ENCODE measurements at places on chromosomes 1 and 21.
A peak's percentile ranks its signal among the peaks of the same experiment; 100 is the strongest.

DNA sequence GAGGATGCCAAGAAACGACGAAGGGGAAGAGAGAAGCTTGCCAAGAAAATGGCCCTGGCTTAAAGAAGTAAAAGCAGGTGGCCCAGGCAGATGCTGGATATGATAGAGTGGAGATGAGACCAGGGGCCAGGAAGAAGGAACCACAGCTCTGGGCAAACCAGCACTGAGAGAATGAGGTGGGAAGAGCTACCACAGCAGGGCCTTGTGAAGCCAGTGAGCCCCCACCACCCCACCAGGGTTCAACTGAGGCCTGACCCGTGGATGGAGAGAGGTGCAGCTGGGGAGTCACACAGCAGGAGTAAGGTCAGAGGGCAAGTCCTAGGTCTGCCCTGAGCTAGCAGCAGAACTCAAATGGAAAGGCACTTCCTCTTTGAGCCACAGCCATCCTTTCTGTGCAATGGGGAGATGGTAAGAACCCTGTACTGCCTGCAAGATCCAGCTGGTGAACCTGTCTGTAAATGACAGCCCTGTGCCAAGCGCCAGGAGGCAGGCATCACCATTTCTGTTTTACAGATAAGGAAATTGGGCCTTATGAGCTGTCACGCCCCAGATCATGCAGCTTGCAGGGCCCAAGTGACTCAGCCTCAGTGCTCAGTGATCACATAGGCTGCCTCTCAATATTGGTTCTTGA lies 8.5 kb downstream of the SH3BGRL3 start:
- peak; percentile 78 for DNase-seq

DNA sequence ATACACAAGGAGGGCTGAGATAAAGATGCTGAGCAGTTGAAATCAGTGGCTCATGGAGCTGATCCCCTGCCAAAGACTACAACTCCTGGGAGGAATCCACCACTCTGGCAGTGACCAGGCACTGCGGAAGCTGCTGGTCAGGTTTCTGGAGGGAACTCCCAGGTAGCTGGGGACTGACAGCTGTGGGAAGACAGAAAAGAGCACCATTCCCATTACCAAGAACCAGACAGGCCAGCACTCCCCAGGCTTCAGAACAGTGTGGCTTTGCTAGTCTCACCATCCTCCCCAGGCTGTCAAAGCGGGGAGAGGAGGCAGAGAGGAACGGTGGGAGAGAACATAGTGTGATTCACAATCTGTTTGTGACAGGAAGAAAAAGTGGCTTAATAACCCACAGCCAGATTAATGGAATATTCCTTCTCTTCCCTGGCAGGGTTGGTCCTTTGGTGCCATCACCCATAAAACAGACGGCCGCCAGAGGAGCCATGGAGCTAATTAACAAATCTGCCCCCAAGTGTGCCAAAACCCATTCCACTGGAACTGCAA lies 92.1 kb downstream of the MAB21L3 start:
- DNase-seq, result no peak

DNA sequence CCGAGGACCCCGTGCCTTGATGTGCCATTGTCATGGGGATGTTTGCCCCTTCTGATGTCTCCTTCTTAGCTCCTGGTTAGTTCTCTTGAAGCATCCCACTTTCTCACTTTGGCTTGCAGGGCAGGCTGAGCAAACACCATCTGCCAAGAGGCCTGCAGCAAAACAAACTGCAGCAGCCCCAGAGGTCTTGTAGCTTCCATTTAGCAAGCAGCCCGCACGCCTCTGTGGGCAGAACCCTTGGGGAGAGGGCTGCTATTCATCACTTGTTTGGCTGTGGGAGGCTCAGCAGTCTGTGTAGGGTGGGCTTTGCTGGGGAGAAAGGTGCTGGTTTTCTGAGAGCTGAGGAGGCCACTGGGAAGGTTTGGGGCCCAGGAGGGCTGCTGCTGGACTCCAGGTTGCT lies 56.7 kb downstream of the KCNC4 start:
- DNase-seq, result no peak

GRCh38 chr1:99004254-99004860 lies 304 bp downstream of the PLPPR5 start:
- DNase-seq, result peak; percentile 8

- DNase-seq, result no peak
These were observed 42.6 kb downstream of the LMX1A start for GRCh38 chr1:165313903-165314302.

DNA sequence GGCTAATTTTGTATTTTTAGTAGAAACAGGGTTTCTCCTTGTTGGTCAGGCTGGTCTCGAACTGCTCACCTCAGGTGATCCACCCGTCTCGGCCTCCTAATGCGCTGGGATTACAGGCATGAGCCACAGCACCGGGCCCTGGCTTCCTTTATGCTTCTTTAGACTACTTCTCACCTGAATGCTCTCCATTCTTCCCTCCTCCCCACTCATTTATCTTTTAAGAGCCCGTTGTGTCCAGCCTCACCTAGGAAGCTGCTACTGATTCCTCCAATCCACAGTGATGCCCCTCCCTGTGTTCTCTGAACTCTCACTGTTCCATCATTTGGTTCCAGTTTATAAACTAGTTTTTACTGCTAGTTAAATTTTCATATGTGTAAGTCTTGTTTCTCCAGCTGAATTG lies 44.9 kb upstream of the NR5A2 start:
- no peak for DNase-seq

DNA sequence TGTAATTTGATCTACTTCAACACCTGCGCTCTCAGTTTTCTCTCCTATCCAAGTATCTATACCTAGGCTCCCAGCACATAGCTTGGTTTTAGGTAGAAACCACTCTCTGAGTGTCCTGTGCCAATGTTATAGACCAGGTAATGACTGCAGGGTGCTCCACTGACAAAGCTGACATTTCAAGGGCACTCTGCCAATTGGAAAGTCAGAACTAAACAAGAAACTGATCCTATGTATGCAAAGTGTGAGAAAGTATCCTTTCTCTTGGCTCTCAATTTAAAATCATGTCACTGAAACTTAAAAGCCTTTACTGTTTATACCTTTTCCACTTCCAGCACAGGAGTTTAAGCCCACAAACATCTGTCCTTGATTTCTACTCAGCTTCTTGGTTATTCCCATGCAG lies 45.0 kb upstream of the AIM2 start:
- DNase-seq, result no peak

- no peak for DNase-seq
These were observed 36.1 kb upstream of the RGS1 start for GRCh38 chr1:192539297-192540092.

DNA sequence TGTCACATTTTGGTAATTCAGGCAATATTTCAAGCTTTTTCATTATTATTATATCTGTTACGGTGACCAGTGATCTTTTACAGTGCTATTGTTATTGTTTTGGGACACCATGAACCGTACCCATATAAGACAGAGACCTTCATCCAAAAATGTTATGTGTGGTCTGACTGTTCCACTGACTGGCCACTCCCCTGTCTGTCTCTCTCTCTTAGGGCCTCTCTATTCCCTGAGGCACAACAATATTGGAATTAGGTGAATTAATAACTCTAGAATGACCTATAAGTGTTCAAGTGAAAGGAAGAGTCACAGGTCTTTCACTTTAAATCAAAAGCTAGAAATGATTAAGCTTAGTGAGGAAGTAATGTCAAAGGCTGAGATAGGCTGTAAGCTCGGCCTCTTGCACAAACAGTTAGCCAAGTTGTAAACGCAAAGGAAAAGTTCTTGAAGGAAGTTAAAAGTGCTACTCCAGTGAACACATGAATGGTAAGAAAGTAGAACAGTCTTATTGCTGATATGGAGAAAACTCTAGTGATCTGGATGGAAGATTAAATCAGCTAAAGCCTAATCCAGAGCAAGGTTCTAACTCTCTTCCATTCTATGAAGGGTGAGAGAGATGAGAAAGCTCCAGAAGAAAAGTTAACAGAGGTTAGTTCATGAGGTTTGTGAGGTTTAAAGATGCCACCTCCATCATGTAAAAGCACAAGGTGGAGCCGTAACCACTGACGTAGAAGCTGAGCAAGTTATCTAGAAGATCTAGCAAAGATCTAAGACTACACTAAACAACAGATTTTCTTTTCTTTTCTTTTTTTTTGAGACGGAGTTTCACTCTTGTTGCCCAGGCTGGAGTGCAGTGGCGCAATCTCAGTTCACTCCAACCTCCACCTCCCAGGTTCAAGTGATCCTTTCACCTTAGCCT lies 19.7 kb upstream of the DIPK1A start:
- peak; percentile 78 for DNase-seq

GRCh38 chr1:4119516-4120220 lies 219.6 kb upstream of the C1orf174 start:
- DNase-seq, result no peak

GRCh38 chr1:76012341-76013205 lies 62.0 kb upstream of the ST6GALNAC3 start:
- DNase-seq, result no peak

GRCh38 chr1:56330391-56331026 lies 248.9 kb downstream of the PLPP3 start:
- DNase-seq, result no peak

- DNase-seq, result no peak
These were observed 169.3 kb upstream of the ETV3 start for GRCh38 chr1:157307491-157307890.

DNA sequence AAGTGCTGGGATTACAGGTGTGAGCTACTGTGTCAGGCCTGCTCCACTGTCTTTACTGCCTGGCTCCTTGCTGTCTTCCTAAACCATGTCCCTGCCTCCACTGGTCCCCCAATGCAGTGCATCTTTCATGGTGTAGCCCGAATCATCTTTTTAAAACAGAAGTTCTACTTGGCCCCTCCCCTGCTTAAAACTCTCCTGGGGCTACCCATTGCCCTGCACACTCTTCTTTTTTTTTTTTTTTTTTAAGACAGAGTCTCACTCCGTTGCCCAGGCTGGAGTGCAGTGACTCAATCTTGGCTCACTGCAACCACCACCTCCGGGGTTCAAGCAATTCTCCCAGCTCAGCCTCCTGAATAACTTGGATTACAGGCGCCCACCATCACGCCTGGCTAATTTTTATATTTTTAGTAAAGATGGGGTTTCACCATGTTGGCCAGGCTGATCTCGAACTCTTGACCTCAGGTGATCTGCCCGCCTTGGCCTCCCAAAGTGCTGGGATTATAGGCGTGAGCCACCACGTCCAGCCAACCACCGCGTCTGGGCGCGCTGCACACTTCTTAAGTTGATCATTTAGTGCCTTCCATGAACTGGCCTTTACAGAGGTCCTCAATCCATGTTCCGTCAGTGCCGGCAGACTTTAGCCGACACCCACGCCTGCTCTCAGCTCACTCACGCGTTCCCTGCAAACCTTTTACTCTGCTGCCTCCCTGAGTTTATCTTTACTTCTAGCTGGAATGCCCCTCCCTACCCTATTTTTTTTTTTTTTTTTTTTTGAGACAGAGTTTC lies 2.4 kb downstream of the FCN3 start:
- DNase-seq, result no peak

GRCh38 chr1:225427235-225428067 lies at the start of gene LBR:
Gene LBR (minus strand): TSS chr1:225428038. CDS start chr1:225424075, 3,963 bp downstream.
- no peak for DNase-seq

- no peak for DNase-seq
These were observed 47.4 kb upstream of the WNT4 start for GRCh38 chr1:22190251-22190650.

DNA sequence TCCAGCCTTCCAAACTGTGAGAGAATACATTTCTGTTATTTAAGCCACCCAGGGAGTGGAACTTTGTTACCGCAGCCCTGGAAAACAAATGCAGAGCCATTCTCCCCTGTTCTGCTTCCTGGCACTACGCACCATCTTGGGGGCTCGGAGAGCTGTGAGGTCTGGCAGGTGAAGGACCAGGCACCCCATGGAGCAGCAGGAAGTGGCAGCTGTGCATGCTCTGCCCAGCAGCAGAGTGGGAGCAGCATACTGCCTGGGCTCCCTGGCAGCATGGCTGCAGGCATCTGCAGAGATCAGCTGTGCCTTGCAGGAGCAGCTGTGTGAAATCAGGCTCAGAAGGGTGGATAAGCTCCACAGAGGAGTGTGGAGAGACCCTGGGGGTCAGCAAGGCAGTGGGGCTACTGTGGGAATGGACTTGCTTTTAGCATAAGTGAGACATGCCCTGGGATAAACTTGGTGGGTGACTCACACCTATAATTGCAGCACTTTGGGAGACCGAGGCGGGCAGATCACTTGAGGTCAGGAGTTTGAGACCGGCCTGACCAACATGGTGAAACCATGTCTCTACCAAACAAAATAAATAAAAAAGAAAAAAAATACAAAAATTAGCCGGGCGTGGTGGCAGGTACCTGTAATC lies 17.7 kb upstream of the ZSCAN20 start:
- no peak for DNase-seq

DNA sequence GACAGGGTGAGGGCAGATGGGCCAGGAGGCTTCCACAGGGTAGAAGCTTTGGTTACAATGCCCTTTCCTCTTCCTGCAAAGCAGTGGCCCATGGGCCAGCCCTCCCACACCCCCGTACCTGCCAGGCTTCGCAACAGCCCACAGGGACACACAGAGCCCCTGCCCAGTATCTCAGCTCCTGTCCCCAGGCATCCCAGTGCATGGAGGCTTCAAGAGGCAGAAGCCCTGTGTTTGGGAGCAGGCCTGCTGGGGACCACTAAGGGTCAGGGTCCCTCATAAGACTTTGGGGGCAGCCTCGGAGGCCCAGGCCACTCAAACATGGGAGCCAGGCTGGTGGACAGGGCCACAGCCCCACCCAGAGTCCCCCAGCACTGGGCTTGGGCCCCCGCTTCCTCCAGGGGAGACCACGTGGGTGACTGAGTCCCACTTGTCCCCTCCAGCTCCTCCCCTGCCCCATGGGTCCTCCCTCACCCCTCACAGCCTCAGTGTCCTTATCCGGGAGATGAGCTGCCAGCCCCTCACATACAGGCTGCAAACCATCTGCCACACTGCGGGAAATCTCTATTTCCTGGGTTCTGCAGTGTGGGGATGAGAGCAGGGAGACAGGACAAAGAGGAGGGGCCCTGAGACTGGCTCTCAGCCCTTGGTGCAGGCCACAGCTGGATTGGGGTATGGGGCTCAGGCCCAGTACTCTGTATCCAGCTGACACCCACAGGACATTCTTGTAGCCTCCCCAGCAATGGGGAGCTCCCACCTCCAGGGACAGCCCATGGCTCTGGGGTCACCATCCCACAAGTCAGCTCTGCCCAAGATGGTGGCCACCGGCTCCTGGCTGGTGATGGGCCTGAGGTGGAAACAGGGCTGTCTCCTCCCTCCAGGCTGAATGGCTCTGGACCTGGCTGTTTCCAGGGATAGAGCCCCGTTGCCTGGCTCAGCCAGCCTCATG lies 50.7 kb downstream of the WNT9A start:
- no peak for DNase-seq

- no peak for DNase-seq
These were observed 246.9 kb upstream of the ST6GALNAC5 start for GRCh38 chr1:76620371-76620770.

- no peak for DNase-seq
These were observed 14.7 kb downstream of the CSF1 start for GRCh38 chr1:109925159-109925990.

DNA sequence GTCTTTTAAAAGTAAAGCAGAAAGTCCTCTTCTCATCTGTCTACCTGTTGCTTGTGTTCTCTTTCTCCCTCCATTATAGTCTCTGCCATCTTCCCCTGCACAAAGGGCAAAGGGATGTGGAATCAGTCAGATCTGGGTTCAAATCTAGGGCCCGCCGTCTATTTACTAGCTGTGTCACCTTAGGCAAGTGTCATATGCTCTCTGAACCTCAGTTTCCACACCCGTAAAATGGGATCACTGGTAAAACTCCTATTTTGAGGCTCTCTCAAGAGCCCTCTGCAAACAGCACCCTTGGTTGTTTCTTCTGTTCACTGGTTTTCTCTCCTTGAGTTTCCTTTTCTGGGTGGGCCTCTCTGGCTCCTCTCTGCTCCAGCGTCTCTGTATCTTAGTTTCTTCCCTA lies 2.6 kb upstream of the PTPRU start:
- DNase-seq, result no peak

Data from activated CD4-positive, alpha-beta T cell treated with anti-CD3 and anti-CD28 coated beads, Interleukin-2, amount 10 ng/mL, durations not matched to agents 7 days and 5 days (primary cell).